ENCODE measurements at places on chromosomes 1 and 21.

- DNase-seq: no peak
Measured at GRCh38 chr1:165449131-165449530, 4.2 kb upstream of the RXRG start.

- DNase-seq: no peak
Measured at GRCh38 chr1:212313616-212314015, 28.4 kb downstream of the PPP2R5A start.

DNA sequence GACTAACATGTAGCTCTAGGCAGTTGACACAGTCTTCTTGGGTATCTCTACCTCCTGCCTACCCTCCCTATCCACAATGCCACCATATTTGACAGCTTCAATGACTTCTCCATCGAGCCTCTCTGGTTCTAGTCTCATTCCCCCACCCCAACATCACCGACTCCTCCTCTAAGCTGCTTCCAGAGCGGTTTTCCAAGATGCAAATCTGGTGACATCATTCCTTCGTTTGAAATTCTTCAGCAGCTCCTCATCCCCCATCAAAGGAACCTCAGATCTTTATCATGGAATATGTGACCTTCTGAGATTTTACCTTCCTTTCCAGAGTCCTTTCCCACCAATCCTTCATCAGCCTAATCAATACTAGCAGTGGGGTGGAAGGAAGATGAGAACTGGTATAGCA is 352.4 kb upstream of the RUNX1 start:
- no peak for DNase-seq

DNA sequence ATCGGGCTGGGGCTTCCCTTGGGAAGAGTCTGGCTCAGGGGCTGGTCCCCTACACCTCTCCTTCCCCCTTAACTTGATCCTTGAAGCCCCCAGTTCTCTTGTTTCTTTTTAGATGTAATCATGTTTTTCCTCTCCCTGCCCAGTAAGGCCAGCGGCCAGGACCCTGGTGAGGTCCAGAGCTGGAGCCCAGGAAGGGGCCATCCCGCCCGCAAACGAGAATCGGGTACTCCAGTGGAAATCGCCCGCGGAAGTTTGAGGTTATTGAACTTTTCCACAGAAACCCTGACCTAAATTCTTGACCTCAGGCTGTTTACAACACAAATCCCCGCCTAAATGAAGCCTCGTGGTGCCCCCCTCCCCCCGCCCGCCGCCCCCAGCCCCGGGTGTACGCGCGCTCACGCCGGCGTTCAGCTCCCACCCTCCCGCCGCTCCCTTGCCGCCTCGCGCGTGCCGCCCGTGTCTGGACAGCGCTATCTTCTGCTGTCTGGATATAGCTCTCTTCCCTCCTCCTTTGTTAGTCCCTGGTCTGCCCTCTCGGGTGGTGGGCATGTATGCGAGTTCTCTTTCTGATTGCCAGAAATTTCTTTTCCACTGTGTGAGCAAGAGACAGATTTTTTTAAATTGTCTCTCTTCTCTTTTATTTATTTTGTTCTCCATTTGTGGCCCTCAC is 165.9 kb upstream of the CACNA1E start:
- DNase-seq: no peak

GRCh38 chr1:235253219-235253962 is 74.6 kb downstream of the ARID4B start:
- peak; percentile 40 for DNase-seq

DNA sequence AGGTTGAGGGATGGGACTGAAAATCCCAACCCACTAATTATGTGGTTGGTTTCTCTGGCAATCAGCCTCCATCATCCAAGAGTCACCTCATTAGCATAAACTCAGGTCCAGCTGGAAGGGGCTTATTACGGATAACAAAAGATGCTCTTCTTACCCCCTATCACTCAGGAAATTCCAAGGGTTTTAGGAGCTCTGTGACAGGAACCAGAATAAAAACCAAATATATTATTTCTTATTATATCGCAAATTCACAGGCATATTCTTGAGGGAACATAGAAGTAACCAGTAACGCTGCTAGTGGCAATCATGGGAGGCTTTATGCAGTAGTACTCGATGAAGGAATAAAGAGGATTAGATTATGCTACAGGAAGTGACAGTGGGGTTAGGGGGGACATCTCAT is 59.7 kb downstream of the ATF6 start:
- no peak for DNase-seq
